ENCODE measurements at places on chromosomes 7 and 10.
A peak's percentile ranks its signal among the peaks of the same experiment; 100 is the strongest.

GRCh38 chr10:131786756-131787605, 113.8 kb upstream of the PPP2R2D start:
- no peak for DNase-seq

DNA sequence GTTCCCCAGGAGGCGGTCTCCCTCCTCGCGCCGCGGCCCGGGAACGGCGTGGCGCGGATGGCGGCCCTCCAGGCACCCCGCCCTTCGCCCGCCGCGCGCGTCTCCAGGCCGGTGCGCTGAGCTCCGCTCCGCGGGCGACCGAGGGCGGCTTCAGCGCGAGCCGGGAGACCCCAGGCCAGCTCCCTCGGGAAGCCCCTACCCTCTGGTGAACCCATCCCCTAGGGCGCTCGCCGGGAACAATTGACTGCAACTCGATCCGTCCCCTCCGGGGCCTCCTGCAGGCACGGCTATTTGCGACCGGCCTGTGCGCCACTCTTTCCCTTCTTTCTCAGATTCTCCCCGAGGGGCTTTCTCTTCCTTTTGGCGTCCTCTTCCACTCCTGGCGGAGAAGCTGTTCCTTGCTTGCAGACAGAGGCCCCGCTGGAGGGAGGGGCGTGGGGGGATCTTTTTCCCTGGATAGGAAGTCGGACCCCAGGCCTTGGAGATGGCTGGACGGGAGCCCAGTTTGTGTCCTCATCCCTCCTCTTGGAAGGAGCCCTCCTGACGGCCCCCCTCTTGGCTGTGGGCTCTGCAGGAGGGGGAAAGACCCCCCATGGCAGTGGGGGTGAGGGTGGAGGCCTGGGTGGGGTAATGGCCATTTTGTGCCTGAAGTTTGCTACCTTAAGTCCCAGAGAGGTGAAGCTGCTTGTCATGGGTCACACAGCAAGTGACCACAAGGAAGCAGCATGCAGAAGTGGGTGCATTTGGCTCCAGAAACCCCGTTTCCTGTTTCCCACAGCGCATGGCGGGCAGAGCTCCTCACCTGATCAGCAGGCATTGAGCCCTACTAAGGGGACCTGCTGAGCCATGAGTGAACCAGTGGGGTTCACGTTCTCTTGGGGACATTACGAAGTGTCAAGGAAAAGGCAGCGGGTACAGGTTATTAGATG, 171.2 kb upstream of the TNRC18 start:
- DNase-seq = no peak

DNA sequence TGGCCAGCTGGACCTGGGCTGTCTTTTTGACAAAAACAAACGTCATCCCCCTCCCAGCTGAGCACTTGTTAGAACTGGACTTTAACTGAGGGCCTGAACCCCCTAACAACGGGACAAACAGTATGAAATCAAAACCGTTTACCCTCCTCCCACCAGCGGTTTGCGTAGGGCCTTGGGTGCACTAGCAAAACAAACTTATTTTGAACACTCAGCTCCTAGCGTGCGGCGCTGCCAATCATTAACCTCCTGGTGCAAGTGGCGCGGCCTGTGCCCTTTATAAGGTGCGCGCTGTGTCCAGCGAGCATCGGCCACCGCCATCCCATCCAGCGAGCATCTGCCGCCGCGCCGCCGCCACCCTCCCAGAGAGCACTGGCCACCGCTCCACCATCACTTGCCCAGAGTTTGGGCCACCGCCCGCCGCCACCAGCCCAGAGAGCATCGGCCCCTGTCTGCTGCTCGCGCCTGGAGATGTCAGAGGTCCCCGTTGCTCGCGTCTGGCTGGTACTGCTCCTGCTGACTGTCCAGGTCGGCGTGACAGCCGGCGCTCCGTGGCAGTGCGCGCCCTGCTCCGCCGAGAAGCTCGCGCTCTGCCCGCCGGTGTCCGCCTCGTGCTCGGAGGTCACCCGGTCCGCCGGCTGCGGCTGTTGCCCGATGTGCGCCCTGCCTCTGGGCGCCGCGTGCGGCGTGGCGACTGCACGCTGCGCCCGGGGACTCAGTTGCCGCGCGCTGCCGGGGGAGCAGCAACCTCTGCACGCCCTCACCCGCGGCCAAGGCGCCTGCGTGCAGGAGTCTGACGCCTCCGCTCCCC, at the start of gene IGFBP1:
TSS of gene IGFBP1 (plus strand) at position 304 of the 808 bp plus-strand sequence. CDS start at position 469, 165 bp downstream.
- DNase-seq = no peak

- DNase-seq = no peak
These were observed 4.3 kb downstream of the ELOVL3 start for GRCh38 chr10:102230264-102230860.

GRCh38 chr10:127091354-127091753, 105.0 kb downstream of the INSYN2A start:
- DNase-seq = no peak

DNA sequence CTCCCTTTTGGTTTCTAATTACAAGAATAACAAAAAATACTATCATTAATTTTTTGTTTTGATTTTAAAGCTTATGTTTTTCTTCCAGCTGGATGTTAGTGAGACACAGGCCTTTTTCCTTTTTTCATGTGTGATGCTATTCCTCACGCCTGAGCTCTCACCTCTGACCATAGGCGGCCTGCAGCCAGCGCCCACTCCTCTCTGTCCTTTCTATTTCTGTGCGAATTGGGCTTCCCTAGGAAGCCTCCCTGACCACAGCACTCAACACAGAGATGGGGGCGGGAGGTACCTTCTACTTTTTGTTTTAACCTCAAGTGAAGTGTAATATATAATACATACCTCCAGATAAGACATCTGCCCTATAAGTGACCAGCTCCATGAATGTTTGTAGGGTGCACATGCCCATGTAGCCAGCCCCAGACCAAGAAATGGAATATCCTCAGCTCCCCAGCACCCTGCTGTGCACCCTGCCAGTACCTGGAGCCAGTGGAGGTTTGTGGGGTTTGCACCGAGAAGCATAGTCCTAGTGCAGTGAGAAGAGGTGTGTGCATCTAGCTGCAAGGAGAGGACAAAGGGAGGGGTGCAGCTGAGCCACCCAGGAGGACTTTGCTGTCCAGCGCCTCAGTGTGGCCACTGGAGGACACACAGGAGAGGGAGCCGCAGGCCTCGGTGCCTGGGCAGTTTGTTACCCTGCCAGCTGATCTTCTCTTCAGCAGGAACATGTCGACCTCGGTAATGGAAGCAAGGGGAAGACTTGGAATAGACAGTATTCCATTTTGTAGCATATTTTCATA, 38.5 kb downstream of the BNIP3 start:
- no peak for DNase-seq

GRCh38 chr7:55113760-55114540, 95.1 kb downstream of the EGFR start:
- no peak for DNase-seq

- DNase-seq = no peak
These were observed 189.8 kb downstream of the HECW1 start for GRCh38 chr7:43302211-43302711.

DNA sequence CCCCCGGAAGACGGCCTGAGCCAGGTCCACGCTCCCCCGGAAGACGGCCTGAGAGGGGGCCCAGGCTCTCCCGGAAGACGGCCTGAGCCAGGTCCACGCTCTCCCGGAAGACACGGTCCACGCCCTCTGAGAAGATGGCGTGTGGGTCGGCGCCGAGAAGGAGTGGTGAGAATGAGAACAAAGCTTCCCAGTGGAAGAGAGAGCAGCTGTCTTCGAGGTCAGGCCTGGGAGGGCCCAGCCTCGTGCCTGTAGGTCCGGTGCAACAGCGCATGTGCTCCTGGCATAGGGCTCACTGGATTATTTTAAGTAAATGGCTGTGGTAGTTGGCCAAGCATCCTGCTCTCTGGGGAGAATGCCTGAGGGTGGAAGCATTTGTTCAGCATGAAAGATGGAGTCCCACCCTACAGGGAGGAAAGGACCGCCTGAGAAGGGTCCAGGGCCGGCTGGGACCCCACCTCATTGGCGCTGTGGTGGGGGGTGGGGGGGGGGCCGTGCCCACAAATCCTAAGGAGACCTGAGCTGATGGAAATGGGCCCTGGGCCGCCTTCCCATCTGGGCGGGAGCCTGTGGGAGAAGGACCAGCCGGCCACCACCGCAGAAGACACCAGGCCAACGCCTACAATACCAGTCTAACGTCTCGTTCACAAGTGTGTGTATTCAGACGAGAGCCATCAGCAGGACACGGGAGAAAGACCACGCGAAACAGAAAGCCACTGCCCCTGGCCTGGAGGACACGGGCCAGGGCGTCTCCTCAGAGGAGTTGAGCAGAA, 210.0 kb downstream of the WDR37 start:
- DNase-seq = no peak

GRCh38 chr10:62919776-62920175, 103.6 kb upstream of the EGR2 start:
- no peak for DNase-seq

GRCh38 chr7:36064676-36065075, 88.4 kb upstream of the EEPD1 start:
- no peak for DNase-seq

- DNase-seq = no peak
These were observed 106.2 kb downstream of the SNX10 start for GRCh38 chr7:26397796-26398426.

- DNase-seq = peak; percentile 42
These were observed 75.7 kb upstream of the EFCAB10 start for GRCh38 chr7:105656922-105657521.

DNA sequence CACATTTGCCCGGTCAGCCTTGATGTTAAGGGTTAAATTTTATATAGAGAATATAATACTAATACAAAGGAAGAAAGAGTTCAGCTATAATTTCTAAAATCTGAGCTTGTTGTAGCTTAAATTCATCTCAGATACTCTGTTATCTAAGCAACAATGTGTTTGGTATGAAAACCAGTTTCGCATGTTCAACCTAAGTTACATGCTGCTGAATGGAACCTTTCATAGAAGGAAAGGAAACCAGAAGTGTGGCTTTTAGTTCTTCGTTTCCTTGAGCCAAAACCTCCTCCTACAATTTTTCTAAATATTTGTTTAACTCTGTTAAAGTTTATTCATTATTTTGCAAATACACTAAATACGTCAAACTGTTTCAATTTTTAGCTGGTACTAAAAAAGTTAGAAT, 18.5 kb downstream of the AGR2 start:
- DNase-seq = no peak

DNA sequence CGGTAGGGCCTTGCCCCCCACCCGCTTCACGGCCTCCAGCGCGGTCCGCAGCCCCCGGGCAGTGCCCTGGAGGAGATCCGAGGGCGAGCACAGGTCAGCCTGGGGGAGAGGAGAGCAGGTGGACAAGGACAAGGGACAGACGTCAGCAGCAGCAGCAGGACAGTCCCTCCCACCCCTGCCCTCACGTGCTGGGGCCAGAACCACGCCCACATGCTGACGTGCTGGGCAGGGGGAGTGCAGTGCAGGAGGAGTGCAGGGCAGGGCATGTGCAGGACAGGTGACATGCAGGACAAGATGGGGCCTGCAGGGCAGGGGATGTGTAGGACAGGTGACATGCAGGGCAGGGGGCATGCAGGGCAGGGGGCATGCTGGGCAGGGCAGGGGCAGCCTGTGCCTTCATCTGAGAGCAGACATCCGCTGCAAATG, 1.5 kb upstream of the SAP25 start:
- DNase-seq = no peak

- no peak for DNase-seq
These were observed 68.2 kb upstream of the RPA3 start for GRCh38 chr7:7786595-7786994.

DNA sequence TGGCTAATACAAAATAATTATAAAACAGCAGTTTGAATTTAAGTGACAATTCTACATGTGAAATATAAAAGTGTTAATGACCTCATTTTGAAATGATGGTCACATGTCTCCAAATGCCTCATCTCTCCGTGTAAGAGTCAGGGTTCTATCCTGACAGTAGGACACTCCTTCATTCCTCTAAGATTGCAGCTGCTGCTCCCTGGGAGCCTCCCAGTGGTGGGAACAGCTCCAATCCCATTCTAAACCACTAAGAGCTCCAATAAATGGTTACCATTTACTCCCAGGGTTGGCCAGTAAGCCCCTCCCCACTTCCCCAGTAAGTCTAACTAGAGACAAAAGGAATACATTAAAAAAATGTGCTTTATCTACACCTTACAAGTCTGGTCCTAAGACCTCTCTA, 344.6 kb upstream of the AOAH start:
- no peak for DNase-seq

DNA sequence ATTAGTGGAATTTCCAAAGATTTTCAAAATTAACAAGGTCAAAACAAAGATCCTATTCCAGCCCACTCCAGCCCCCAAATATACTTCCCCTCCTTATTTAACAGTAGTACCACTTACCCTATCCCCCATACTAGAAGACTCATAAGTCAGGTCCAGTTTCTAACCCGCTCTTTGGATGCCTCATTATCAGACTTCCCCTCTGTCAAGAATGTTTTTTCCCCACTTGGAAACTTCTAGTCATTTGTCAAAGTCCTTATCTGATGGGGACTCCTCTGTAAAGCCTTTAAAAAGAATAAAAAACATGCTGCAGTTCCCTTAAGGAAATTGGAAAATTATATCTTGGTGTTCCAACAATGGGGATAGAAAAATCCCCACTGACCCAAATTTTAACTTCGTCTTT, 70.1 kb downstream of the IMMP2L start:
- no peak for DNase-seq

DNA sequence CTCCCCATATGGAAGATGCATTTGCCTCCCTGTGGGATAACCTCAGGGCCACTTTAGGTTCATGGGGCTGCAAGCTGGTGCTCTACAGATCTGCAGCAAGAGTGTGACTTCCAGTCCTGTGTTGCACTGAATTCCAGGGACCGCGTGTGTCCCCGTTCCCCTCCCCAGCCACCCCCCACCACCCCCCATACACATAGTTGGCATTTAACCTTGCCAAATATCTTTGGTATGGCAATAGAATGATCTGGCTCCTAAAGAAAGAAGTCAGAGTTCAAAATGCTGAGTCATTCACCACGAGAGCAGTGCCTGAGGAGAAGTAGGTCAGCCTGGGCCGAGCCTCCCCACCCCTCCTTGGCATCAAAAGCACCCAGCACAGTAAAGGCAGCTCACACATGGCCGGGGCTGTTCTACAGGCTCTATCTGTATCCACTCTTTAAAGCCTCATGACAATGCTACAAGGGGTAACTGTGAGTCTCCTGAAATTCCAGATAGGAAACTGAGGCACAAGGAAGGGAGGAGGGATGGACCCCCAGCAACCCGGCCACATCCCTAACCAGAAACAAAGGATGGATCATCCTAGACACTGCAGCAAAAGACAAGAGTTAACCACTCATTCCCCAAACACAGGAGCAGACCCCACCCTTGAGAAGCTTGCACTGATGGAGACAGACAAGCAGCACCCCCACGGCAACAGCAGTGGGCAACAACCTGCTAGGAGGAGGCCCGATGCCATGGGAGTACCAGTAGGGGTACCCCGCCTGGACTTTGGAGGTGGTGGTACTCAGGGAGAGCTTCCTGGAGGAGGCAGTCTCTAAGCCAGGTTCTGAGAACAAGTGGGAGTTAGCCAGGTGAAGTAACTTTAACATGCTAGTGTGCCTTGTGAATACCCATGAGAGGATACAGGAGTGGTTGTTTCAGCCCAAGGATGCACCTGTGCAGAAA, 70.3 kb upstream of the NANOS1 start:
- no peak for DNase-seq

GRCh38 chr10:63042256-63042655, 90.9 kb upstream of the NRBF2 start:
- DNase-seq = no peak

GRCh38 chr7:78121888-78122287, 323.3 kb downstream of the PHTF2 start:
- no peak for DNase-seq

GRCh38 chr7:10798044-10798443, 175.6 kb upstream of the PHF14 start:
- DNase-seq = no peak

Measured in stimulated activated CD4-positive, alpha-beta T cell treated with anti-CD3 and anti-CD28 coated beads, Interleukin-1b, Interleukin-23, amount 100 ng/mL, for 1 hour (primary cell).